ENCODE measurements at places on chromosomes 2 and 18. TPM values are rescaled to one million over a fixed set of nuclear protein-coding genes. Genes with fewer than 3 reads are reported as not detected.

HOXD13 gene
- polyA plus RNA-seq: 9.8 TPM

KCNIP3 gene
- 29.5 TPM for polyA plus RNA-seq

SCN9A gene
- 0.22 TPM for polyA plus RNA-seq

IL36RN gene
- not detected for polyA plus RNA-seq
